ENCODE measurements at places on chromosomes 7 and 10.

GRCh38 chr7:146772601-146773000 is 656.0 kb downstream of the CNTNAP2 start:
- DNase-seq: no peak

GRCh38 chr10:89516149-89516832 is 19.1 kb downstream of the SLC16A12 start:
- DNase-seq: no peak

DNA sequence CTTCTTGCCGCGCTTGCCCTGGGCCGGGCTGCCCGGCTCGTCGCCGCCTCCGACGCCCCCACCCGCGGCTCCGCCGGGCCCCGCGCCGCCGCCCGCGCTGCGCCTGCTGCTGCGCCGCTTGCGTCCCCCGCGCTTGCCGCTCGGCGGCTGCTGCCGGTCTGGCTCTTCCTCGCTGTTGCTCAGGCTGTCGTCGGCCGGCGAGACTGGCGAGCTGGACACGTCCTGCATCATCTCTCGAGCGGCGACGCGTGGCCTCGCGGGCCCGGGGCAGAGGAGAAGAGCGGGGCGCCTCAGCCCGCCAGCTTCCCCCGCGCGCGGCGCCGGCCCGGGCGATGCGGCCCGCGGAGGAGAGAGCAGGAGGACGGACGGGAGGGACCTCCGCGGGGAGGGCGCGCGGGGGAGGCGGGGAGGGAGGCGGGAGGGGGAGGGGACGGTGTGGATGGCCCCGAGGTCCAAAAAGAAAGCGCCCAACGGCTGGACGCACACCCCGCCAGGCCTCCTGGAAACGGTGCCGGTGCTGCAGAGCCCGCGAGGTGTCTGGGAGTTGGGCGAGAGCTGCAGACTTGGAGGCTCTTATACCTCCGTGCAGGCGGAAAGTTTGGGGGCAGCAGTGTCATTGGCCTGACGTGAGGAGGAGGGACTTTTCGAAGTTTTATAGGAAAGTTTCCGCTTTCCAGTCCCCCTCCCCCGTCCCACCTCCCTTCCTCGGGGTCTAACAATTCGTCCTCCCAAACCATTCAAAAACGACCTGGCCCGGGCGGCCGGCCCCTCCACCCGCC is at the start of gene TWIST1:
TWIST1 (minus strand) TSS at position 546 of the 779 bp plus-strand sequence; CDS start at position 231, 315 bp downstream.
- DNase-seq: no peak

GRCh38 chr7:18474944-18475343 is 20.6 kb upstream of the HDAC9 start:
- DNase-seq: no peak

- no peak for DNase-seq
Observed at GRCh38 chr7:142808461-142808801, 37.7 kb downstream of the PRSS2 start.

GRCh38 chr10:86652361-86653202 is 1.8 kb upstream of the OPN4 start:
- no peak for DNase-seq
